ENCODE measurements at places on chromosomes 7 and 10.
A peak's percentile ranks its signal among the peaks of the same experiment; 100 is the strongest.

DNA sequence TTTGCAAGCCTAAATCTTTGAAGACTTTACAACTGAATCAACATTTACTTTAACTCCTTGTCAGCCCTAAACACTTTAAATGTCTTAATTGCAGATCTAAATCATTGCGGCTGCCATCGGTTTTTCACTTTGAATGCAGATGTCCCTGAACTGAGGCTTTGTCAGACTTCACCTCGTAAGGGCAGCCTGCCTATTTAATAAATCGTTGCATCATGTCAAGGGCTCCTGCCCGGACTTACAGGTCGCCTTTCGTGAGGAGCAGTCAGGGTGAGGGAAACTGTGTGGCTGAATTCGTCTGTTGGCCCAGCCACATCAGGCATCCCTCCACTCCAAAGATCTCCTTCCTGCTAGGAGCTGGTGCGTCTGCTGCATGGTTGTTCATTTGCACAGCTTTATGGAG, 368.2 kb upstream of the NPVF start:
- DNase-seq, result no peak

DNA sequence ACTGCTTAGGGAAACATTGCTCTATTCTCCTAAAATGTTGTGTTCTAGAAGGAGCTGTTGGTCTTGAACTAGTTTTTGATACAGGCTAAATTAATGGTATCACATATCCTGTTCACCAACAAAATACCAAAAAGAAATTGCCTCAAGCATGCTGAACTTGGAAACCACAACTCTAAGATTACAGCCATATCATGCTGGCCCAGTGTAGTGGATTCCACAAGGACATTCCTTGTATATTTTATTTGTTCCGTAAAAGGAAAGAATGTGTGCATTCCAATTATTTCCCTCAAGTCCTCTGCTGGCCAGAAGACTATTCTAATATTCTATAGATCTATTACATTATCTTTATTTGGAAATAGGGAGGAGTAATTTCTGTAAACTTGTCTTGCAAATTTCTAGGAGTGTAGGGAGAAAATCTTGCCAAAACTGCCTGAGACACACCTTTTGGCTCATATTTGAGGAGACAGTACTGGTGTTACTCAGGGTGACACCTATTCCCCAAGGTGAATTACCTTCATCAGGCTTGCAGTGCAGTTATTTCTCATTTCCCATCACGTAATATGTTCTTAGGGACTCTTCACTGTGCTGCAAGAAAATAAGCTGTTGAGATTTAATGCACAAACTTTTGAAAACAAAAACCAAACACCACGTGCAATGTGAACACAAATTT, 1.9 kb upstream of the NEBL start:
- no peak for DNase-seq

DNA sequence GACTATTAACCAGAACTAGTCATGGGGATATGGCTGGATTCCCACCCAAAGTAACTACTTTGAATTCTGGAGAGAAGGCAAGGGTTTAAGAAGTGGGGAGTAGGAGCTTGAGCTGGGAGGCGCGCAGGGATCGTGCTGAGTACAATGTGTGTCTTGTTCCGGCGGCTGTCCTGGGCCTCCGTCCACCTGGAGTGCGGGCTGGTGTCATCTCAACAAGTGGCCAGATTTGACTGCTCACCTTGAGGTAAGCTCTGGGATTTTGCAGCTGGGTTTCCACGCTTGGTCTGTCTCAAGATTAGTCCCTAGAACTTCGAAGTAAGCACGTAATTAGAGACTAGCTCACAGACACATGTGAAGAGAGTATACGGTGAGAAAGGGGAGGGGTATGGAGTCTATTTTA, 49.4 kb downstream of the GLRX3 start:
- DNase-seq, result no peak

DNA sequence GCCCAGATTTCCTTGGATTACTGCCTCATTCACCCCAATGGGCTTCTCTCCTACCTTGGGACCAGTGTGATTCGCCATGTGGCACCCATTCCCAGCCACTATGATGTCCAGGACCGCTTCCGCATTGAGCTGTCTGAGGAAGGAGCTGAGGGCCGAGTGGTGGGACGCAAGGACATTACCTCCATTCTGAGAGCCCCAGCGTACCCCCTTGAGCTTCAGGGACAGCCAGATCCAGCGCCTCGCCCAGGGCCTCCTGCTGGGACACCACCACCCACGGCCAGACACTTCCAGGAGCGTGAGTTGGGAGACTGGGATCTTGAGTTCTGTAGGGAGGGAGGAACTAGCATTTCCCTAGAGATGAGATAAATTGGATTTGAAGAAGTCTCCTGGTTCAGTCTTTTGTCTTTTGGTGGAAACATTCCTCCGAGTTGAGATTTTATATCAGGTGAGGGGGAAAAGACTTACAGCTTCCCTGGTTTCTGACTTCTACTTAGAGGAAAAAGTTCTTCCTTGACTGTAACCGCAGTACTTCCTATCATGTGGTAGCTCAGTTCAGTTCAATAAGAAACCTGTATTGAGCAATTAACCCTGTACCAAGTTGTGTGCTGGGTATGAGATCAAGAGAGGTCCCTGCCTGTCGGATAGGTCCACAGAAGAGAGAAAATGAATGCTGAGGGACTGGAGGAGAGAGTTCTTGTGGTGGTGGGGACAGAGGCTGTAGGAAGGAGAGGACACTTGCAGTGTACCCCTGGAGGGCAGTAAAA, 1.3 kb downstream of the MOSPD3 start:
- no peak for DNase-seq

GRCh38 chr10:100817268-100817839, 72.0 kb downstream of the PAX2 start:
- DNase-seq, result no peak

DNA sequence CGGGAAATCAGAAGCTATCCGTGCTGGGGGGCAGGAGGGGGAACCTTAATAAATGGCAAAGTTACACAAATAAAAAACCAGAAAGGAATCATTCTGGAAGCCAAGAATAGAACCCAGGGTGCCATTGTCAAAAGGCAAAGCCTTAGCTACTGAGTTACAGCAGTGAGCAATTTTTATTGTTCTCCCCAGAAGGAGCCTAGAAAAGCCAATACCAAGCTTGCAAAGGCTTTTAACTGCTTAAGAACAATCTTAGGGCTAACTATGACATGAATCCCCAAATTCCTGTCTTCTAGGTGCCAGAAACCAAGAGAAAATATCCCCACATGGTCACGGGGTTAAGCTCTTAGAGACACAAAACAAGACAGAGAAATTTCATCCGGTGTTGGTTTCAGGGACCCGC, 482.7 kb downstream of the CCSER2 start:
- DNase-seq, result no peak

DNA sequence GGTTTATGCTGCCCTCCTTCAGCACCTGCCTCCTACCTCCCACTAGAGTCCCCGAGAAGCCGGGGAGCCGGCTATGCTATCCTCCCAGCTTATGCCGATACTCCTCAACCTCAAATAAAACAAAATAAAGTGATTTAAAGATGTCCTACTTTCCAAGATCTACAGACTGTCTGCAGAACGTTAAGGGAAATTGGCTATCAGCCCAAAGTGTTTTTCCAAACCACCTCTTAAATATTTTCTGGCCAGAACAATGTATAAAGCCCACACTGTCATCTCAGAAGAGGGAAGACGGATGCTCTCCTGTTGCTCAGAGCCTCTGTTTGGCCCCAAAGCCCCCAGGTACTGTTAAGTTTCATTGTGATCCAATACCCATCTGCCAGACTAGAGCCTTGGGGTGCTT, 54.0 kb upstream of the MGMT start:
- DNase-seq, result no peak

DNA sequence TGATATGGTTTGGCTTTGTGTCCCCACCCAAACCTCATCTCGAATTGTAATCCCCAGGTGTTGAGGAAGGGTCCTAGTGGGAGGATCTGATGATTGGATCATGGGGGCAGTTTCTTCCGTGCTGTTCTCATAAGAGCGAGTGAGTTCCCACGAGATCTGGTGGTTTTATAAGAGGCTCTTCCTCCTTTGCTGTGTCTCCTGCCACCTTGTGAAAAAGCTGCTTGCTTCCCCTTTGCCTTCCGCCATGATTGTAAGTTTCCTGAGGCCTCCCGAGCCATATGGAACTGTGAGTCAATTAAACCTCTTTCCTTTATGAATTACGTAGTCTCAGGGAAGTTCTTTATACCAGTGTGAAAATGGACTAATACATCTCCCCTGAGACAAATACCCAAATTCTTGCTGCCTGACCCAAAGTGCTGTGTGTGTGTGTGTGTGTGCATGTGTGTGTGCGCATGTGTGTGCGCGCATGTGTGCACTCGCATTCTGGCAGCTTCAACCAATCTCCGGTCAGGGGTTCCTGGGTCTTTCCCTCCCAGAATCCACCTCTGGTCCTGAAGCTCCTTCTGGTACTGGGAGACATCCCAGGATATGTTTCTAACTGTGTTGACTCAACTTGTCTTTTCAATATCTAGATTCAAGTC, 98.1 kb upstream of the LRRC4 start:
- no peak for DNase-seq

GRCh38 chr10:27783660-27784059, 38.0 kb upstream of the MKX start:
- peak; percentile 3 for DNase-seq

DNA sequence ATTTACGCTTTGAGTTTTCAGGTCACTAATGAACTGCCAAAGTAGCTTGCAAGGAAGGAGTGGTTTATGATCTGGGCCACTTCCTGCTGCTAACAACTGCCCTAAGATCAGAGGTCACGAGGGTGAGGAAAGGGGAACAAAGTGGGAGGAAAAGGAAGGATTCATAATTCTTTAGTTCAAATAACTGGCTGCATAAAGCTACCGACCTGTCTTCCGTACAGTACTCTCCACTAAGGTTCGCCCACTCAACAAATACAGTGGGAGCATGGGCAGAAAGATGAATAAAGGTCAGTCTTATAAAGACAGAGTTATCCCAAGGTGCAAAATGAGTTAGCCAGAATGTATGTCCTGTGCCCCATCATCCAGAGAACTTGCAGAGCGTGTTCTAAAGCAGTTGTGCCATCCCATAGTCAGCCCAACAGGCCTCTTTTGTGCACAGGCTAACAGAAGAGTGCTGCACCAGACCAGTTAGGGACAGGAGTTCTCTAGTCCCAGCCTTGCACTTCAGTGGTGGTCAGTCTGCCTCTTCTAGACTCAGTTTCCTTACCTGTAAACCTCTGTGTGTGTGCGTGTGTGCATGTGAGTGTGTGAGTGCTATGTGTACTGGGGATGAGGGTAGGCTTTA, 65.9 kb downstream of the CREB3L2 start:
- DNase-seq, result no peak

GRCh38 chr10:93695740-93696139, 6.7 kb downstream of the FRA10AC1 start:
- no peak for DNase-seq

DNA sequence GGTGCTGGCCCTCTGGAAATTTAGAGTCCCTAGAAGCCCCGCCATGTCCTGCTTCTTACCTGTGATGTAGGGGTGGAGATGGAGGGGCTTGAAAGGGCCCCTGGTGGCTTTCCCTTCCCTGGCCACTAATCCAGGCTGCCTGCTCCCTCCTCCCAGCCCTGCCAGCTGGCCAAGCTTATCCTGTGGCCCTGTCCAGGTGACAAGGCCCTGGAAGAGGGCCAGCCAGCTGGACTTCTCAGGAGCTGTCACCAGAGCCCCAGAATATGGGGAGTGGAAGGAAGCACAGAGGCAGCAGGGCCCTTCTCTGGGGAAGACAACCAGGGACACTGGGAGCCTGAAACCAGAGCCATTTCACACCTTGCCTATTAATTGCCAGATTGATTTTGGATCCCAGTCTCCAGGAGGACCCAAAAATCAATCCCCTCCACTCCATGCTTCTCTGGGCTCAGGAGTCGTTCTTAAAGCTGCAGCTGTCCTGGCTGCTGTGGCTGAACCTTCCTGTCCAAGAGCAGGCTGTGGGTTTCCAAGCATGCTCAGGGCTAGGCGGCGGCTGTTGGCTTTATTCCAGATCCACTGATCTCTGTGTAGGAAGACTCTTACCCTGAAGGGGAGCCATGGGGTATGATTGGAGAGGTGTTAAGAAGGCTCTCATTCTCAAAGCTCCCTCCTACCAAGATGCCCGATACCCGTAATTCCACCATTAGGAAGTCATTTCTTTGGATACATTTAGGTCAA, 52.6 kb upstream of the PCBD1 start:
- DNase-seq, result no peak
